ENCODE measurements at places on chromosomes 4 and X. TPM values are rescaled to one million over a fixed set of nuclear protein-coding genes. Genes with fewer than 3 reads are reported as not detected.

ZNF711 gene
- total RNA-seq: 0.45 TPM

DDX53 gene
- total RNA-seq: not detected

- no peak for DNase-seq
These were observed 14.6 kb downstream of the DGKQ start for GRCh38 chr4:958696-959337.

DNA sequence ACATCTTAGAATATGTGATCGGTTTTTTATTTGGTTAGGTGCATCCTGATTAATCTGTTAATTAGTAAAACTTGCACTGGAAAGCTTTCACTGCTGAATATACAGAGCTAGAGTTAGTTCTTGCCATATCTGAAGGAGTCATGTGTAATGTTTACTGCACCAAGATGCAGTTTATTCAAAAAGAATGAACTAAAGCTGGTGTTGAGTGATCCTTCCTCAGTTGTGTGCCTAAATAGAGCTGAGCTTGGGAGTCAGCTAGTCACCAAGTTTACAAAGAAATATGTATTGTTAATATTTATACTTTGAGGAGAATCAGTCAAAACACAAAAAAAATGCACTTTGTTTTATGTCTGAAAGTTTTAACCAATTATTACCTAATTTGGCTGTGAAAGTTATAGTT lies 54.1 kb upstream of the FHDC1 start:
- DNase-seq: no peak

DNA sequence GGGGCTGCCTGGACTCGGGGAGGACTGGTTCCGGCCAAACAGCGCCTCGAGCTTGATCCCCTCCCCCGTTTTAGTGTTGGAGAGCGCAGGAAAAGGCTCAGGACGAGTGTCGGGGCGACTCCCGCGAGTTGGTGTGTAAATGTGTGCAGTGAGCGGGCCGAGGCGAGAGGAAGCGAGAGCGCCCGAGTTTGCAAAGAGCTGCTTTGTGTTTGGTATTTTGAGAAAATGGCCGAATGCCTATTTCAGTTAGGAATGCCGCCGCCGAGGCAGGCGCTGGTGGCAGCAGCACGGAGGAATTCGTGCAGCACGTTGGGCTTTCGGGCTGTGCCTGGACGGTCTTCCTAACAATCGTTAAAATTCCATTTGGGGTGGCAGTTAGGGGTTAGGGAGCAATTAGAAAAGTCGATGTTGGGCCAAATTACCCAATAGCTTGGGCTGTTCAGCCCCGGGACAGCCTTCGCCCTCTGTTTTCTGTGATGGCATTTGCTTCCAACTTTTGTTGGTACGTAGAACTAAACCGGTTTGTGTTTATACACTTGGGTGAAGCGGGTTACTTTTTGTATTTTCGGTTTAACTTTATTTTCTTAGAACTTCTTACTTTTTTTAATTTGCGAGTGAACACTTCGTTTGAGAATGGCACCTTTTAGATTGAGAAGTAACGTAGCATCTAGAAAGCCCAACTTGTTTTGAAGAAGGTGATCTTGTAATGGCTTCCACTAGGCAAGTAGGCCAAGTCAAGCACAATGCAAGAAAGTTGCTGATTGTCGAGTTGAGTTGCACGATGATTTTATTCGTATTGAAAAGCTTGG lies 1.6 kb downstream of the REST start:
- DNase-seq: peak; percentile 69
